ENCODE measurements at places on chromosomes 12 and 14.

DNA sequence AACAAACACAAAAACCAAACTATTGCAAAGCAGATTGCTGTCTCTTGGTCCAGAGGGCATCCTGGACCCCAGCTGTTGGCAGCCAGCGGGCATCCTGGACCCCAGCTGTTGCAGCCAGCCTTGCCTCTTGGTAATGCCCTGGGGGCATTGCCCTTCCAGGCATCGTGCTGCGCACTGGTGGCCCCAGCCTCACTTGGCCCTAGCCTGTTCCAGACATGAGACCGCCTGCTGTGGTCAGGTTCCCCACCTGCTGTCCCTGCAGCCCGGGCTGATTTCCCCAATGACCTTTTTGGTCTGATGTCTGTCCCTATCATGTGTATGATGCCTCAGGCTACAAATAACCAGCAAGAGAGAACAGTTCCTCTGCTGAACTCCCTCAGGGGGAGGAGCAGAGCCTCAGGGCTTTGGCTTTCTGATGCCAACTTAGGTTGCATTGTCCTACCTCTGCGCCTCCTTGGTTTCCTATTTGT, 20.8 kb downstream of the MLXIP start:
- no peak for DNase-seq

- no peak for DNase-seq
Measured at GRCh38 chr12:120169946-120170345, 24.6 kb downstream of the GCN1 start.

- no peak for DNase-seq
Measured at GRCh38 chr12:24945845-24946244, 3.1 kb downstream of the BCAT1 start.

- DNase-seq: no peak
Measured at GRCh38 chr12:19739195-19739776, 300.0 kb downstream of the AEBP2 start.

GRCh38 chr14:56324454-56324853, 206.2 kb downstream of the PELI2 start:
- no peak for DNase-seq

GRCh38 chr12:85457016-85457415, 177.0 kb downstream of the ALX1 start:
- no peak for DNase-seq

DNA sequence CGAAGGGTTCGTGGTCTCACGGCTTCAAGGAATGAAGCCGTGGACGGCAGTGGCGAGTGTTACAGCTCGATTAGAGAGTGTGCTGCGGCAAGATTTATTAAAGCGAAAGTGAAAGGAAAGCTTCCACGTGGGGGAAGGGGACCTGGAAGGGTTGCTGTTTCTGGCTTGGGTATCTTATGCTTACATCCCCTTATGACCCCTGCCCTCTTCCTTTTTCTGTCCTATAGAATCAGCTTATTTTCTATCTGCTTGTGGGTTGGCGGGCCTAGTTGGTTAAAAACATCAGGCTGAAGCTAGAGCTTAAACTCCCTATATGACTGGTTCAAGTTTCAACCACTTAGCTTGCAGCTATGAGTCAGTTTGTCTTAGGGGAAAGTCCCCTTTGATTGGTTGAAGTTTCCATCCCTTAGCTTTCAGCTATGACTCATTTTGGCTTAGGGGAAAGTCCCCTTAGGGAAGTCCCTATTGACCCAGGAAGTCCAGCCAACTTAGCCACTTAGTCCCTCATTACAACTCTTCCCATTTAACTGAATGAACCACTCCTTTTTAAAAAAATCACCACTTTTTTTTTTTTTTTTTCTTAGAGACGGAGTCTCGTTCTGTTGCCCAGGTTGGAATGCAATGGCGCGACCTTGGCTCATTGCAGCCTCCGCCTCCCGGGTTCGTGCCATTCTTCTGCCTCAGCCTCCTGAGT, 1494.7 kb upstream of the TMEM132C start:
- no peak for DNase-seq

GRCh38 chr12:53179687-53180219, 769 bp upstream of the ZNF740 start:
- DNase-seq: no peak

DNA sequence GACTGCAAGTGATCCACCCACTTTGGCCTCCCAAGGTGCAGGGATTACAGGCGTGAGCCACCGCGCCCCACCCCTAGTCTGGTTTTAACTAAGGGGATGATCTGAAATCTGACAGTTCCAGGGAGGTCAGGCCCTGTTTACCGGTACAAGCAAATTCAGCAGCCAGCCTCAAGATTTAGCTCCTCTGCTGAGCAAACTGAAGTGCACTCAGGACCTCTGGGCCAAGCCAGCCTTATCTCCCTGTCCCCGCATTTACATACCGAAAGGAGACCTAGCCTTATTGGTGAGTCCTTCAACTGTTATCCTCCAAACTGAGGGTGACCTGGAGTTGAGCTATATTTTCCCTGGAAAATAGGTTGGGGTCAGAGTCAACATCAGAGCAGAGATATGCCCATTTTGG, 835 bp upstream of the ABHD4 start:
- DNase-seq: no peak

DNA sequence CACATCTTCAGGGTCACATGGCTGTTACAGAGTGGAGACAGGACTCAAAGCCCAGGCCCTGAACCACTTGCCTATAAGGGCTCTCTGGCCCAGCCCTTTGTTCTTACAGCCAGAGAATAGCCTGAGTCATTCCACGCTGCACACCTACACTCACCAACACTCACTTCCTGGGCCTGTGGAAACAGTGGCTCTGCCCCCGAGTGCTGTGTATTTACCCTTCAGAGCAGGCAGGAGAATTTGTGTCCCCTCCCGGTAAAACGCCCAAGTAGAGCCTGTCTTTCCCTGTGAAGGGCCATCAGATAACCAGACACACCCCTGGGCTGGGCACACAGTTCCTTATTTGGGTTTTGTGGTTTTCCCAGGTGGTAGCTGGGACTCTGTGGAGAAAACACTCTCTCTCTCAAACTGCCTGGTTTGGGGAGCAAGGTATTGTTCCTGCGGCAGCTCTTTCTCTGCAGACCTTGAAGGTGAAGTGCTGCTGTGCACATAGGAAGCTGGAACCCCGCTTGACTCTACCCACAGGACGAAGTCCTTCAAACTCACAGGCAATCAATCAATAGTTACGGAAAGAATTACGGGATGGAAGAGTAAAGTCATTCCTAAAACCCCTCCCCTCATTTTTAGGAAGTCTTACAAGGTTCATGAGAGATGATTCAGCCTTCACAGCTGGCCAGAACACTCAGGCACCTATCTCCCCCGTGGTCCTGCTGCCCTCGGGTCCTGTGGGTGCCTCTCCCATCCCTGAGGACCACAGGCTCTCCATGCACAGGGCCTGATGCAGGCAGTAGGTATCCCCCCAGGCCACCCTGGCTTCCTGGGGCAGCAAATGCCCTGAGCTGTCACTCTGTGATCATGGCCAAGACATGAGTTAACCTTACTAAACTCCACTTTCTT, 20.3 kb downstream of the FIGNL2 start:
- no peak for DNase-seq

GRCh38 chr14:72775923-72776554, 117.9 kb downstream of the DPF3 start:
- DNase-seq: no peak

DNA sequence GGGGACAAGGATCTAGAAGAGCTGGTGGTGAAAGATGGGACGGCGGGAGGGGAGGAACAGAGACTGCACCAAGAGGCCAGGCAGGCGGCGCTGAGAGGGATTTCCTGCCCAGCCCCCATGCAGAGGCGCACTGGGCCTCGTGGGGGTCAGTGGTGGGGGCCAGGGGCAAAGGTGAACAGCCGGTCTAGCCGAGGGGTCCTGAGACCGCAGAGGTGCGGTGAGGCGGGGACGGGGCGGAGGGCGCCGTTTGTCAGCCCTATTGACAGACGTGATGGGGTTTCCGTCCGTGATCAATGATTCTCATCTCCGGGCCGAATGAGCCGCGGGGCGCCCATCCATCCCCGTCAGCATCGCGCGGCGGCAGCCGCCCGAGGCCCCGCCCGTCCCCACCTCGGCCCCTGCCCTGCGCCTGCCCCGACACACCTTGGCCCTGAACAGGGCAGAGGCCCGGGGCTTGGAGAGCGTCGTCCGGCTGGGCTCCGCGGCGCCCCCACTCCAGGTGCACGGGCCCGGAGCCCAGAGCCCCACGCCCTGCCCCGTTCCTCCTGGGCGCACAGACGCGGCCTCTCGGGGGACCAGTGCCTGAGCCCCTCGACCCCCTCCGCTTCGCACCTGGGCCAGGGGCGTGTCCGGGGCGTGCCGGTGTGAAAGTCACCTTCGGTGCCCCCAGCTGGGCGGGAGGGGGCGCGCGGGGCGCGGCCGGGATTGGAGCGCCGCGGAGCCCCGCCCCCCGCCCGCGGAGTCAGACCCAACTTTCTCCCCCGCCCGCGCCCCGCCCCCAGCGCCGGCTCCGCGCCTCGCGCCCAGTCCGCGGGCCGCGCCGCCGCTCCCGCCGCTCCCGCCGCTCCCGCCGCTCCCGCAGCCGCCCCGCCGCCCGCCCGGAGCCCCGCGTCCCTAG, at the start of gene NXPH4:
Gene NXPH4 (plus strand): TSS at position 781 of the 898 bp plus-strand sequence. CDS start 176 bp downstream, outside the sequence.
- no peak for DNase-seq

DNA sequence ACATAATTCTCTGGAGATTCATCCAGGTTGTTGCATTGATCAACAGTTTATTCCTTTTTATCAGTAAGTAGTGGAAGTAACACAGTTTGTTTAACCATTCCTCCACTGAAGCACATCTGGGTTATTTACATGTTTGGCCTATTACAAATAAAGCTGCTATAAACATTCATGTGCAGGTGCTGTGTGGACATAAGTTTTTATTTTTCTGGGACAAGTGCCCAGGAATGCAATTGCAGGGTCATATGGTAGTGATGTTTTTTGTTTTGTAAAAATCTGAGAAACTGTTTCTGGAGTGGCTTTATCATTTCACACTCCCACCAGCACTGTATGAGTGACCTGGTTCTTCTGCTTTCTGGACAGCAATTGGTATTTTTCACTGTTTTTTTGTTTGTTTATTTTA, 505.4 kb downstream of the CCER1 start:
- DNase-seq: no peak

DNA sequence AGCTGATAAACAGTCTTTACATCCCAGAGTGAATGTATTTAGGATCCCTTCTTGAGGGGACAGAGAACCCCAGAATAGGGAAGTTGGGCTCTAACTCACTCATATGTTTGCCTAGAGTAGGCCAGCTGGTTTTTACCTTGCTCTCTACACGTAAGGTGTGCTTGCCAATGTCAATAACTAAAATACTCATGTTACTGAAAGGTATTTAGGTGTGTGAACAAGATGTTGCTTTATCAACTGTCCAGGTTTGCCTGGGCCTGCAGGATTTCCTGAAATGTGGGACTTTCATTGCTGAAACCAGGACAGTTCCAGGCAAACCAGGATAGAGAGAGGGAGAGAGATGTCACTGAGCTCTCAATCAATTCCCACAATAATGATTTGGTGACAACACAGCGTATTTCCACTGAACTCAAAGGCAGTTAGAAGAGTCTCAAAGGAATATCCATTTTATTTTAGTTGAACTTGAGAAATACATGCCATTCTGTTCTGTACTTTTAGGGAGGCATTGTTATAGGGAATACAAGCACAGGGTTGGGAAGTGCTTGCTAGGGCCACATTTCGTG, 171.7 kb downstream of the NRXN3 start:
- DNase-seq: no peak

GRCh38 chr14:104792101-104792884, 3.3 kb downstream of the AKT1 start:
- DNase-seq: no peak

DNA sequence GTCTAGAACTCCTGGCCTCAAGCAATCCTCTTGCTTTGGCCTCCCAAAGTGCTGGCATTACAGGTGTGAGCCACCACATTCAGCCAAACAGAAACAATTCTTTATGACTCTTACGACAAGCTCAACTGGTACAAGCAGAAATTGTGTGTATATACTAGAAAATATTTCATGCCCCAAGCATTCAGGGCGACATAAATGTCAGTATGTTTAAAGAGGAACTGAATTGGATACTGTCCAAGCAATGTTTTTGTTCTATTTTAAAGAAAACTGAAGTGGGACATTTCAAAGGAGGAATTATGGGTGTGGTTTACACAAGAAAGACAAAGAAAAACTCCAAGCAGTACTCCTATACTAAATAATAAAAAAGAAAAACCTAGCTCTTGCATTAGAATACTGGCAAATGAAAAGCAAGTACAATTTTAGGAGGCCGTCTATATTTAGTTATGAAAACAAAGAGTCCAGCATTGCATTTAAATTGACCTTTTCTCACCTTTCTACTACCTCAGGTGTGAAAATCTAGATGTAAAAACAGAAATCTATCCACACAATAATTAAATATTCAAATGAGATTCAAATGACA, 48.9 kb downstream of the PPP1R12A start:
- no peak for DNase-seq

DNA sequence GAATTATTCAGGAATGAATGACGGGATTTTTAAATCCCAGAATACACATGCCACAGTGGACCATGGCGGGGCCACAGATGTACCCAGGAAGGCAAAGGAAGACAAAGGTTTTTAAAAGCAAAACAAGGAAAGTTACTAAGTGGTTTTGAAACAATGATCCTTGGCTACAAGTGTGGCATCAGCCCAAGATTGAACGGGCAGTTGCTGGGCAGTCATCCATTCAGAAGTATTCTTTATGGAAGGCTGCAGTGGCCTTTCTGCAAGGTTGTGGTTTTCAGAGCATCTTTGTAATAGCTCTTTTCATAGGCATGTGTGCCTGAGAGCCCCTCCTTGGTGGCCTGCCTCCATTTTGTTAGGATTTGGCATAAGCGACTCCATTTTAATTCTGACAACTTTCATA, 13.4 kb upstream of the IFI27 start:
- DNase-seq: no peak

GRCh38 chr14:26867171-26867757, 269.4 kb upstream of the NOVA1 start:
- no peak for DNase-seq

DNA sequence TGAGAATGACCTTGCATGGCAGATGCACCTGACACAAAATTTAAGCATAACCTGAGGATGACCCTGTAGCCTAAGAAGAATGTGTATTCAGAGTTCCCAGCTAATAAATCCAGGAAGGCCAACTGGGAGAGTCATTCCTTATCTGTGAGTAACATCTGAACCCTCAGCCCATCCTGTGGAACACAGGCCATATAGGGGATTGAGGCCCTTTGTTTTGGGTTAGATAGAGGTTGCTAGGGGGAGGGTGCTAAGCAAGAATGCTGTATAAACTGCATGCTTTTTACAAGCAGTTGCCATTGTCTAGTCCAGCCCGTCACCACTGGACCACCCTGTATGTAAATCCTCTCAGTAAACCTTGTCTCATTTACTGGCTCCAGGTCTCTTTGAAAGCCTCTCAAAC, 77.0 kb downstream of the BICD1 start:
- no peak for DNase-seq

DNA sequence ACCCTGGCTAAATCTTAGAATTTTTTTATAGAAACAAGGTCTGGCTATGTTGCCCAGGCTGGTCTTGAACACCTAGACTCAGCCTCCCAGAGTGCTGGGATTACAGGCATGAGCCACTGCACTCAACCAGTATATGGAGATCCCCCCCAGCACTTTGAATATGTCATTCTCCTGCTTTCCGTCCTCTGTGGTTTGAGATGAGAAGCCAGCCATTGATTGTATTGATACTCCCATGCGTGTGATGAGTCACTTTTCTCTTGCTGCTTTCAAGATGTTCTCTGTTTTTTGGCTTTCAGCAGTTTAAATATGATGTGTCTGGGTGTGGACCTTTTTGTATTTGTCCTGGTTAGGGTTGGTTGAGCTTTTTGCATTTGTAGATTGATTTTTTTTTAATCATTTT, 75.2 kb upstream of the DNM1L start:
- DNase-seq: no peak
